ENCODE measurements at places on chromosomes 11 and 22. TPM values are rescaled to one million over a fixed set of nuclear protein-coding genes. Genes with fewer than 3 reads are reported as not detected.

The ANO9 gene
- total RNA-seq = 20.1 TPM

The RASL10A gene
- total RNA-seq = 0.12 TPM

The MUC5AC gene
- total RNA-seq = not detected

The GSTT2B gene
- 2.1 TPM for total RNA-seq

The GPR83 gene
- total RNA-seq = 0.12 TPM

The TEF gene
- 1.8 TPM for total RNA-seq

GRCh38 chr11:93783765-93784144 lies 327 bp upstream of the MED17 start:
- no peak for DNase-seq

DNA sequence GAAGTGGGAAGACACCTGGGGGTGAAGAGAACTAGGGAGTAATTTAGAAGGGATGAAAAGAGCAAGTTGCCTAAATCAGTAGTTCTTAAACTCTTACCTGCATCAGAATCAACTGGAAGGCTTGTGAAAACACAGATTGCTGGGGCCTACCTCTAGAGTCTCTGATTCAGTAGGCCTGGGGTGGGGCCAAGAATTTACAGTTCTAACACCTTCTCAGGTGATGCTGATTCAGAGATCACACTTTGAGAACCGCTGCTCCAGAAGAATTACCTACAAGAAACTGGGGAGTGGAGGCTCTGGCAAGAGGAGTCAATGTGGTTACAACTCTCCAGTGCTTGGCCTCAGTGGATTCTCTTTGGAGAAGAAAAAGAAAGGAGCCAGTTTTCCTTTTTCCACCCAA lies 128.7 kb downstream of the C11orf58 start:
- DNase-seq = no peak

DNA sequence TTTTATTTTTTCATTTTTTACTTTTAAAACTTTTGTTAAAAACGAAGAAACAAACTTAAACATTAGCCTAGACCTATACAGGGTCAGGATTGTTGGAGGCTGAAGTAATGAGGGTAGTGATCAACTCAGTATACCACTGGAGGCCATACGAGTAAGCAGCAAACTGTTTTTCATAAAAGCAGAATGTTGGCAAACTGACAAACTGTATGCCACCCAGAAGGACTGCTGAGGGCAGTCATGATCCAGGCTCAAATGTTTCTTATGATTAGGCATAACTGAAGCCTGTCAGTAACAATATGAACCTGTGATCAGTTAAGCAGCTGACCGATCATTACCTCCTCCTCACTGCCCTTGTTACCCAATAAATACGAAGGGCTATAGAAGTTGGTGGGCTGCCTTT lies 10.2 kb upstream of the SC5D start:
- no peak for DNase-seq

DNA sequence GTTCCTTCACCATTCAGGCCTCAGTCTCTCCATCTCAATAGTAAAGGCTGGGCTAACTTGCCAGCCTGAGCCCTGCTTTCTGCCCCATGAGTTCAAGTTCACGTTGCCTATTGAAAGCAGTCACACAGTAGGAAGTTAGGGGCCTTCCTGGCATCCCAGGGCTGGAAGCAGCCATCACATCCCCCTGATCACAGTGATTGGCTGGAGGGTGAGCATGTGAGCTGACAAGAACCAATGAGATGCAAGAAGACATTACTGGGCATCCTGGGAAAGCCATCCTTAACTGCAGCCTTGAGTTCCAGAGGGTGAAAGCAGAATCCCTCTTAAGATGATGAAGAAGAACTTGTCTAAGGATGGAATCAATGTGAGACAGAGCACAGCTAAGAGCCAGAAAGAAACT lies 29.1 kb downstream of the IRAG1 start:
- DNase-seq = no peak

DNA sequence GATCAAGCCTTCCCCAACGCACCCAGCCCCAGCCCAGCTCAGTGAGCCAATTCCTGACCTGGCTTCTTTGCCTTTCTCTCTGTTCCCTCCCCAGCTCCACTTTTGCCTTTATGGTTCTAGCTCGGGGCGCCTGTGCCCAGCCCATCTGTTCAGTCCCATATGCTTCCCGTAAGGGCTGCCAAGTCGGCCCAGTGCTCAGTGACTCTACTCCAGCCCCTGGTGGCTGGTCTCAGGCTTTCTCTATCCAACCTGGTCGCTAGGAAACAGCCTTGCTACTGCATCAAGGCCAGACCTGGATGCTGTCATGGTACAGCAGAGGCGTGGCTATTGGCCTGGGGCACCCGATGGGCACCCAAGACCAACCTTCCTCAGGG lies 178.0 kb downstream of the DSCAML1 start:
- no peak for DNase-seq

DNA sequence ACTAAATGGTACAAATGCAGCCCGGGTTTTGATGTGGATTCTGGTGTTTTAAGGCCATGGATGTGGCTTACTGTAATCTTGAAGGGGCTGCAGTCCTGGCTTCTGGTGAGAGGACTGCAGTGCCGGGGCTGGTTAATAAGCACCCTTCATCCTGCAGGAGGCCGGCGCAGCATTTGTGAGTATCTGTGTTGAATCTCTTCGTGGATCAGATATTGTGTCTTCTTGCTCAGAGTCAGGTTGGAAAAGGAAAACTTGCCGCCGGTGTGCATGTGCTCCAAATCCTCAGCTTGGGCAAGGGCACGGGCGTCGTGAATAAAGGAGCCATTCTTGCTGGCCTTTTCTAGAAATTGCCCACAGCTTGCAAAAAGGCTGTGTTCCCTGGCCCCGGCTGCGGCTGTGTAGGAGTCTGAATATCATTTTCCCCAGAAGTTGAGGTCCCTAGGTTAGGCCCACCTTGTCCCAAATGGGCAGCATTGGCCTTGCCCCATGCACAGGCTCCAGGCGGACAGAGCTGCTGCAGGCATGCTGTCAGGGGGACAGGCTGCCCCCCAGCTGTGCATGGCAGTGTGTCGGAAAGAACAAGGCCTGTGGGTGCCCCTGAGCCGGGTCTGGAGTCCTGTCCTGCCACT lies 28.9 kb upstream of the PARVB start:
- no peak for DNase-seq

DNA sequence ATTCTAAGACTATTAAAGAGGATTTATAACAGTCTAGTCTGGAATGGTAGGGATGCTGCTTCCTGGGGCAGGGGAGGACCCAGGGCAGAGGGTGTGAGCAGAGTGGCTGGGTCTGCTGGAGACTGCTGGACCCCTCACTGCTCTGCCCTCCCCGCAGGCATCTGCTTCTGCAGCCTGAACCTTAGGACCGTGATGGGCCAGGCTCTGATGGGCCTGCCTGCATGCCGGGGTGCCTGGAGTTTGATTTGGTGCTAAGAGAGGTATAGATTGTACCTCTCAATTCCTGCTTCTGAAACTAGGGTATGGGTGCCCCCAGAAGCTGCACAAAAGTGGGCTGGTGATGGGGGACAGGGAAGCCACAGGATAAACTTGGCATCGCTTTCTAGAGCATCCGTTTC lies 54.9 kb downstream of the CD82 start:
- DNase-seq = no peak

DNA sequence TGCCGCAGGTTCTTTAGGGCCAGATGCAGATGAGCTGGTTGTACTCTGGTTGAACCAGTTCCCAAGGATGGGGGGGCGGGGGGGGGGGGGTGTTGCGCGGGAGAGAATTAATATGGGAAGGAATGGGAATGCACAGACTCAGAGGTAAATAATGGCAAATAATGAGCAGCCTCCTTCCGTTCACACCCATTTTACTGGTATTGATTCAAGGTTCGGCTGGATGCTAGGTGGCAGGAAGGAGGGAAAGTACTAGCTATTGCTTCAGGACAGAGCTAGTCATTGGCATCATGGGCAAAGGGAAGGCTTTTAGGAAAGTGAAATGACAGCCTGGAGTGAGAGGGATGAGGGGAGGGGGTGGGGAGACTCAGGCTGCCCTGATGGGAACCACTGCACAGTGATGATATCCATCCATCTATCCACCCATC lies at the start of gene VSTM5:
Gene VSTM5, minus strand, starts transcription at position 25 of the 425 bp plus-strand sequence. CDS start 116 bp downstream, outside the sequence.
- no peak for DNase-seq

DNA sequence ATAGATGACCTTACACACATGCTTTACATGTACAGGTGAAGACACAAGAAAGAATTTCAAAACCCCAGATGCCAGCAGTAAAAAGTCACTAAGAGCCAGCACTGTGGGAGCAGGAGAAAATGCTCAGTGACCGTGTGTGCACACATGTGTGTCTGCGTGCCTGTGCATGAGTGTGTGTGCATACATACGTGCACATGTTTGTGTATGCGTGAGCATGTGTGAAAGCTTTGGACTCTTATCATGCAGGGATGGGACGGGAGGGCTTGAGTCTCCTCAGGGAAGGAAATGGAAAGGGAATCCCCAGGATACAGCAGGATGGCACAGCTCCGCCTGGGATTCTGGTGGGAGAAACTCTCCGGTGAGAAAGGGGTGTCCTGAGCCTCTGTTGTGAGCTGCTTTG lies 121.5 kb upstream of the B3GAT1 start:
- DNase-seq = no peak

- DNase-seq = no peak
Measured at GRCh38 chr11:112235750-112236390, 9.6 kb downstream of the PTS start.
